NCI-H345 (cell line): ENCODE measurements at places on chromosomes 3 and 15.

- no peak for DNase-seq
These were observed 241.9 kb upstream of the ST8SIA2 start for GRCh38 chr15:92151741-92152140.

DNA sequence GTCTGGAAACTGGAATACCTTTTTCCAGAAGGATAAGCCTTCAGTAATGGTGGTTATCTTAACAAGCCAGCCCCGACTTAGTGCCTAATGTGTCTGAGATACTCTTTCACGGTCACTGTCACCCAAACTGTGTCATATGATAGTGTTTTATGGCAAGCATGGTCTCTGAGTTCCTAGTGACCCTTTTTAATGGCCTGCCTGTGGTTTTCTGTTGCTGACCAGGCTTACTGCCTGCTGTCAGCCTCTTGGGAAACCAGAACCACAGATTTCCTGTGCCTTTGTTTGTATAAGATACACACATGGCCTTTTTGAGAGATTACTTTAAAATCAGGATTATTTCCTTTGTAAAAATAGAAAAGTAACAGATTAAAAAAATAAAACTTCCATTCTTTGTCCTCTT is 22.4 kb downstream of the HPS3 start:
- no peak for DNase-seq

- DNase-seq, result no peak
These were observed 38.0 kb downstream of the RAB7A start for GRCh38 chr3:128763967-128764366.

DNA sequence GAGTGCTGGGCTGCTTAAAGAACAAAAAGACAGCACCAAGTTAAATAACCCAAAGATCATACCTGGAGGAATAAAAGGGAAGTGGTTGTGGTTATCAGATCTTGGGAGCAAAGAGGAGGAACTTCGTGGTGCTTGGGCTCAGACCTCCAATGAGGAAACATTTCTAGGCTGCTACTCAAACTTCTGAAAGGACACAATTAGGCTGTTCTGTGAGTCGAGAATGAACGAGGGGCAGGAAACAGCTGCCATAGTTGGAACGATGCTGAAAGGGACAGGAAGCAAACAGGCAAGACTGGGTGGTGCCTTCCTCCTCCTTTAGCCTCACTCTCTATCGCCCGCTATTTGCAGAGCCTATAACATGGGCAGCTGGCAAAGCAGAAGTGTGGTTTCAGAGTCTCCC is 276.3 kb upstream of the ARRDC4 start:
- no peak for DNase-seq

- DNase-seq, result no peak
These were observed 18.0 kb downstream of the ISG20 start for GRCh38 chr15:88656760-88657221.

- DNase-seq, result no peak
These were observed 94.1 kb upstream of the PRICKLE2 start for GRCh38 chr3:64319391-64319790.

DNA sequence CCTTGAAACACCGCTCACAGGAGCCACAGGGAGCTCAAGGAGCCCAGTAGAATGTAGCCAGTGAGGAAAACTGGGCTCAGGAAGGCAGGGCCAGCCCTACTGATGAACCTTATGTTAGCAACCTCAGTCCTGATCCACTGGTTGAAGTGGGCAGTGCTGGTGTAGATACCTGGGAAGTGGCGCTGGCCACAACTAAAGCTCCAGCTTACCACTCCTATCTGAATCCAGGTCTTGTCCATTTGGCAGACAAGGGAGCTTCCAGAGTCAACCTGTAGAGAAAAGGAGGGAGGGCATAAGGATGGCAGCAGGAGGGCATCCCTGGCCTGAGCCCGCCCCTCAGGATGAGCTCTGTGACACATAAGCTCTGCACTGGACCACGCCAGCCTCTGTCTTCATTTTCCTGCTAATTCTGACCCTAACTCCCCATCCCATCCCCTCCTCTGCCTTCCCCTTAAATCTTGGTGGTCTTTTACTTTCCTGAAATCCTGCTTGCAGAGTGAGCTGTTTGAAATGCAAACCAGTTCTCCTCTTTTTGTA is 2.1 kb upstream of the PRSS50 start:
- DNase-seq, result no peak

GRCh38 chr3:19711160-19711782 is 222.7 kb downstream of the EFHB start:
- DNase-seq, result no peak

DNA sequence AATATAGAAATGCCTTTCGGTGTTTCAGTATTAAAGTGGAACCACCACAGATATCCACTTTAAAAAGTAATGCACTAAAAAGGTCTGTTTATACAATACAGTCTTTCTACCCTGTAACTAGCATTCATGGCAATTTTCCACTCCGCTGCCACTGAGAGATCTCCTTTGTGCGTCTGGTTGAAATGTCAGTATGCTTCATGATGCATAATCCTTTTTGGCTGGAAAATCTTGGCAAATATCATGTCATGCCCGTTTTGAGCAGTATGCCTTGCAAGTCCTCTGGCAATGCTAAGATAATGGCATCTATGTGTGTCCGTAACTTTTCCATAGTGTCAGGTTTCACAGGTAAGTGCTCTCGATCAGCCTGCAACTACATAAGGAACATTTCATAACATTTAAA is 30.8 kb upstream of the ARF4 start:
- DNase-seq, result no peak

DNA sequence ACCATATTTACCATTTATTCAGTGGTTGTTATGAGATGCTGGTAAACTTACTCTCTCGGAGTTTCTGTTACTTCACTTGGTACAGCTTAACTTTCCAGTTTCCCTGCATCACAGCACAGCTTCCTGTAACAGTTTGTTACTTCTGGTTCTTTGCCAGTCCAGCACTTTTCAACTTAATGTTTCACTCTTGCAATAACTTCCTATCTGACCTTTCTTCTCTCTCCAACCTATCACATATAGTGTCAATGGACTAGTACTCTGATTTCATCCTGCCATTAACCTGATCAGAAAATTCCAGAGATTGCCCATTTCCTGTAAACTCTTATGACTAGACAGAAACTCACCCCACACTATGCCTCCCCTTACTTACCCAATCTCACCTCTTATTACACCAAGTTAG is 3.9 kb upstream of the ATP11B start:
- no peak for DNase-seq

GRCh38 chr3:50327943-50328691 is at the start of gene TUSC2:
Gene TUSC2, minus strand, starts transcription at chr3:50328223. Its CDS starts 124 bp downstream, at chr3:50328099.
- peak; percentile 92 for DNase-seq

GRCh38 chr3:168616915-168617314 is 521.2 kb upstream of the GOLIM4 start:
- no peak for DNase-seq

GRCh38 chr15:31021067-31021665 is 29.7 kb upstream of the MTMR10 start:
- DNase-seq, result no peak

DNA sequence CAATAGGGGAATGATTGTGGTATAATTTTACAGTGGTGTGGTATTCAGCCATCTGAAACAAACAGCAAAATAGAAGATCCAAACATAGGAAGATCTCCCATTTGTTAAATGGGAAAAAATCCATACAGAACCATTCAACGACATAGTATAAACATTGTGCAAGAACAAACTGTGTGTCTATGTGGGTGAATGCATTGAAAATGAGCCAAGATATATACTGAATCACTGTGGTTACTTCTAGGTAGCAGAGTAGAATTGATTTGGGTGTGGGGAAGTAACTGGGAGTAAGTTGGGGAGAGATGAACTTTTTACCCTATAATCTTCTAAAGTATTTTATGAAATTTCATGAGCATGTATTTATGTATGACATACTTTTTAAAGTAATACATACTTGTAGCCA is 123.1 kb upstream of the UMPS start:
- DNase-seq, result no peak

- no peak for DNase-seq
These were observed 788.7 kb downstream of the OTOL1 start for GRCh38 chr3:162285259-162285658.
